ENCODE measurements at places on chromosomes 4 and X. TPM values are rescaled to one million over a fixed set of nuclear protein-coding genes. Genes with fewer than 3 reads are reported as not detected.

GRCh38 chr4:158809611-158810486 lies 41.0 kb downstream of the FNIP2 start:
- peak; percentile 99 for DNase-seq

DNA sequence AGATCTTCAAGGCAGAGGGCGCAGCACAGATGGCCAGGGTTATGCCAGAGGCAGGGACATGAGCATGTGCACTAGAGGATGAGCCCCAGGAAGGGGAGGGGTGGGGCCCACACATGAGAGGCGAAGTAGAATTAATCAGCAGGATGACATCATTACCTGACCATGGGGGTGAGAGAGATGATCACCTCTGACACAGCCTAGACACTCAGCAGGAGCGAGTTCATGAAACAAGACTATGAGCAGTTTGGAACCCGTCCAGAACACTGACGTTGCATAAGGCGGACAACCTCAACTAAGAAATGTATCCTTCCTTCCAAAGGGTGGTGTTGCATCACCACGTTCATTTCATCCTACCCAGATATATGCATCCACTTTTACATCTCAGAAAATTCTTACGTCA lies 446.7 kb upstream of the TENM3 start:
- DNase-seq = peak; percentile 16

- DNase-seq = peak; percentile 18
Observed at GRCh38 chr4:143241892-143242291, 57.2 kb downstream of the USP38 start.

- DNase-seq = no peak
Observed at GRCh38 chr4:158934996-158935669, 166.3 kb downstream of the FNIP2 start.

- DNase-seq = no peak
Observed at GRCh38 chr4:123096038-123096437, 173.6 kb upstream of the NUDT6 start.

GRCh38 chr4:52099860-52100461 lies 48.9 kb downstream of the SPATA18 start:
- DNase-seq = peak; percentile 67

DNA sequence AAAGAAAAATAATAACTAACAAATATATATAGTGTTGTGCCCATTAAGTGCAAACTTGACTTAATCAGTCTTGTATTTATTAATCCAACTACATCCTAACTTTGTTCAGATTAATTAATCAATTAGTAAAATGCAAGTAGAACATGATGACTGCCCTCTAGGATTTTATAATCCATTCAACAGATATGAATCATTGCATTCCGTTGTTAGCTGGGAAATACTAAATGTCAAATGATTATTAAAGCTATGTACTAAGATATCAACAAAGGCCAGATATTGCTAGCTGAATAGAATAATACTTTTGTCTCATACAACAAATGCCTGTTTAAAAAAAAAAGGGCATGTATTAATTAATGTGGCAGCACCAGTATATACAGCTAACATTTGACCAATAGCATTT lies 1366.3 kb downstream of the STIM2 start:
- DNase-seq = no peak

DNA sequence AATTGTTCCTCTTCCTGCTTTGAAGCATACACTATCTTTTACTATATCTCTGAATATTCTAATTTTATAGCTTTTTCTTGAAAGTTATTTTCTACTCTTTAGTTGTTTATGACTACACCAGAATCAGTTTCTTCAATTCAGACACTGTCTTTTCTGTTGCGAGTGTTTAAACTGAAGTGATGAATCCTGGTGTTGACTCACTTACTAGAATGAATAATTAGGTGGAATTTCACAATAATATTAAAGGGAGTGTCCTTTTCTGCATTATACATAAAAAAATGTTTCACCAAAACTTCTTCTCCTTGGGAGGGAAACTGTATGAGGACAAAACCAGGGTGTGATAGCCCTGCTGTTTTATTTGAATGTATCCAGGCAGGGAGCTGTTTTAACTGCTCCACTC lies 1383.1 kb downstream of the C4orf33 start:
- no peak for DNase-seq

GRCh38 chr4:122624205-122624604 lies 3.3 kb upstream of the IL21 start:
- DNase-seq = no peak

DNA sequence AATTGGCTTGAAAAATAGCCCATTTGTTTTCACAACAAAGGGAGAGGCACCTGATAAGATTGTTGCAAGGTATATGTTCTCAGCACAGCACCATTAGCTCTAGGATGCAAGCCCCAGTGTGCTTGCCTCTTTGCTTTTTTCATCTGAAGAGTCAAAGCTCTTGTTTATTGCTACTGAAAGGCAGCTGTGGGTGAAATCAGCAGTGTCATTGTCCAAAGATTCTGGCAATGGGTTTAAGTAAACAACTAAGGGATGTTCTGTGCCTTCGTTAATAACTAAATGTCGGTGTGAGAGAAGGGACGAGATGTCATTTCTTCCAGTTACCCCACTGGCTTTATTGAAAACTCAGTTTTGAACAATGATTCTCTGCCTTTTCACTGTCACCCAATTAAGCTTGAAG lies 567.7 kb downstream of the KCNIP4 start:
- DNase-seq = no peak

GRCh38 chr4:55068522-55068921 lies 56.9 kb downstream of the KDR start:
- DNase-seq = no peak

DNA sequence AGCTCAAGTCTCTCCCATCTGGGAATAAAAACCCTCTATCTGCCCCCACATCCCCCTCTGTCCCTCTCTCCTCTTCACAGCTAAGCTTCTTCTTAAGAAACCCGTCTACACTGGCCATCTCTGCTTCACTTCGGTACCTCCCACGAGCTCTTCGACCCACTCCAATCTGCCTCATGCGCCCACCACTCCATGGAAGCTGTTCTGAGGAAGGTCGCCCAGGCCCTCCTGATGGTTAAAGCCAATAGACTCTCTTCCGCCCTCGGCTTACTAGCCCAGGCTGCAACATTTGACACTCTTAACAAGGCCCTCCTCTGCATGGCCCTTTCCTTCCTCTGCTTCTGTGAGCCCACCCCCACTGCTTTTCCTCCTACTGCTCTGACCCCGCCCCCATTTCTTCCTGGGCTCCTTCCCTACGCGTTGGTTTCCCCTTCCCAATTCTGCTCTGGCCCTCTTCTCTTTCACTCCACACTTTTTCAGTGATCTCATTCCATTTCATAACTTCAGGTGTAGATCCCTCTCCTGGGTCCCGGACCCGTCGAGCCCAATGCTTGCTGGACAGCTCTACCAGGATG lies 11.8 kb downstream of the IQSEC2 start:
- DNase-seq = no peak

- no peak for DNase-seq
Observed at GRCh38 chr4:97646997-97647396, 496.3 kb downstream of the STPG2 start.

- no peak for DNase-seq
Observed at GRCh38 chr4:1208970-1209704, 36.8 kb upstream of the SPON2 start.

DNA sequence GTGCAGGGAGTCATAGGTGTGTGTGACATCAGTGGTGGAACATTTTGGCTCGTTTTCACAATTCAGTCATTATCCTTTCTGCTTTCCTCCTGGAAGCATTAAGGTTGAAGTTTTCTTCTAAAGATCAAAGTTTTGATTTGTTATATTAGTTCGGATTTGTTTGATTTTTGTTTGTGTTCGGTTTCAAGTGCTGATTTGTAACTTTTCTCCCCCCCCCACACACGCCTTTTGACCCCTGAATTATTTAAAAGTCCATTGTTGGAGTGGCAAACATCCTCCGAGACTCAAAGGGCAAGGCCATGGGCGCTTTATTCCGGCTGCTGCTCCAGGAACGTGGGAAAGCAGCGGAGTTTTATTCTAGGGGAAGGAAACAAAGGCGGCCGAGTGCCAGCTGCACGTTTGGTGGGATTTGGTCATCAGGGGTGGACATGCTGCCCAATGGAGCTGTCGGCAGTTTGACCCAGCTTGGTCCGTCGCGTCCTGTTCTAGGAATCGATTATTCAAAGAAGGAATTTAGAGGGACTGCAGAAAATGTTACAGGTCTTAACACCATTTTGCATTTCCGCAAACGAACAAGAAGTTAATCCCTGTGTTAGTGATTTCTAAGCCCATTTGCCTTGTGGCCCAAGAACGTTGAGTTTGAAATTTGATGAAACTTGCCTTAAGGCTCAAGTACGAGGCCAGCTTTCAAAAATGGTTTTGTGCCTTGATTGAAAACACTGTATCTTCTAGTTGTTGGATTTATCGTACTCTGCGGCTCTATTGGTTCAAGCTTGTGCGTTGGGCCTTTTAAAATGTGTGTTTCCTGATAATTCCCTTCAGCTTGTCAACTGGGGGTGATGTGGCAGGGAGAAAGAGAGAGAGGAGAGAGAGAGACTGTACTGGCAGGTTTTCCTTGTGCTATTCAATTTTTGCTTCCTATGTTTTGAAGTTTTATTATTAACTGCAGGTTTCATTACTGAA lies 565 bp upstream of the ZNF41 start:
- peak; percentile 25 for DNase-seq

- DNase-seq = no peak
Observed at GRCh38 chr4:37591349-37591748, 94.8 kb downstream of the RELL1 start.

DNA sequence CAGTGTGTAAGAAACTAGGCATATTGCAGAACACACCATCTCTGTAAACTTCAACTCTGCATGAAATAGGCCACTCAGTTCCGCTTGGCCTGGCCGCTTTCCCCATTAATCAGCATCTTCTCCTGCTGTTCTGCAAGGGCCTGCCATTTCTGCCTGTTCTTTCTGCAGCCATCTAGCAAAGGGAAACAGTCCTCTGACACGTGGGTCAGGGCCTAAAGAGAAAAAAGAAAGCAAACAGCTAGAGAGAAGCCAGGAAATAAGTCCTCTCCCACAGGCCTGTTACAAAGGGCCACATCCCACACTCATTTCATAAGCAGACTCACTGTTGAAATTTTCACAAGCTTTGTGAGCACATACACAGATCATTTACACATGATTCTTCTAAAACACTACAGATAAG lies 130.1 kb downstream of the PDE5A start:
- no peak for DNase-seq

- no peak for DNase-seq
Observed at GRCh38 chrX:25527156-25527555, 511.4 kb upstream of the ARX start.

GRCh38 chrX:109775386-109775785 lies 42.3 kb upstream of the ACSL4 start:
- DNase-seq = no peak

- DNase-seq = no peak
Observed at GRCh38 chr4:37634180-37634579, 52.0 kb downstream of the RELL1 start.

DNA sequence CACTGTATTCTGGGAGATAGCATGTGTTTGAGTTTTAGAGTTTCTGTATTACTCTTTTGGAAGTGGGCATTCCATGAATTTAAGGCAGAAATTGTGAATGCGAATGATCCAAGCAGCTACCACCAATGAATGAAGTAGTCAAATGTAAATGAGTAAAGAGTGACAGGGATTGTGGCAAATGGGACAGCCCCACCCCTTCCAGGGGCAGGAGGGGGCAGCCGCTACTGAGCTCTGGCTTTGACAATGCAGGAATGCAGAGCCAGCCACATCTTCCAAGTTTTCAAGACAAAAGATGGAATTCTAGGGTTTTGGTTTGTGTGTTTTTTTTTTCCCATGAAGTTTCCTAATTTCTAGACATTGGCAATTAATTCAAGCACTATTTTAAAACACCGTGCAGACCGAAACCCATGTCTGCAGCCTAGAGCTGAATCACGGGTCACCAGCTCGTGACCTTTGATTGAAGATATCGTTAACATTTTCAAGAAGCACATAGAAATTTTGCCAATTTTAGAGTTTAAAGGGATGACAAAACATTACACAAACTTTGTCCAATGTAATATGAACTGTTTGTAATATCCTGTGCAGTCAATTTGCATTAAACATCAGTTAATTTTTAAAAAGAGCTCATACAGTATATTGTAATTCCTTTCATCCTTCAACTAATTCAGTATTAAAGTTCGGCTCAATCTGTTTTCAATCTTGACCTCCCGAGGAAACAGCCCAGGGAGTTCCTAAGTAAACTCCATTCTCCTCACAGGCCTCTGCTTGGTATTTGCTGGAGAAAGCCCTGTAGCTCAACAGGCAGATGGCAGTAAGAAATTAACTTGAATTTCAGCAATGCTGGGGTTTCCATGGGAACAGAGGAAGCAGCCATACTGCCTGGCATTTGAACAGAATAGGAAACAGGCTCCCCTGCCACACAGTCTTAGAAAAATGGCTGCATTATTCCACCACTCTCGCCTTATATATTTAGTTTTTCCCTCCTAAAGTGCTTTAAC lies 83.4 kb downstream of the UCHL1 start:
- DNase-seq = peak; percentile 44

DNA sequence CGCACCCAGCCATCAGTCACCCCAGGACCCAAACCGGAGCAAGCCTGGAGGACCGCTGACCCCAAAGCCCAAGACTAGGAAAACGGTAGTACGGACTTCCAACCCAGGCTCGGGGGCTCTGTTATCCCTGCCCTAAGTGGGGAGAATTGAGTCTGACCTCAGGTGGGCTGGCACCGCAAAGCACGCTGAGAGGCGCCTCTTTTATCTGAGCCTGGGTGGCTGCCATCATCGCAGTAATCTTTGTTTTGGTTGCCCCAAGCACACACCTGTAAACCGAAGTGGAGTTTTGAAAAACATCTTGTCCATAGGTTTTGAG lies 894 bp upstream of the SH3RF1 start:
- no peak for DNase-seq

DNA sequence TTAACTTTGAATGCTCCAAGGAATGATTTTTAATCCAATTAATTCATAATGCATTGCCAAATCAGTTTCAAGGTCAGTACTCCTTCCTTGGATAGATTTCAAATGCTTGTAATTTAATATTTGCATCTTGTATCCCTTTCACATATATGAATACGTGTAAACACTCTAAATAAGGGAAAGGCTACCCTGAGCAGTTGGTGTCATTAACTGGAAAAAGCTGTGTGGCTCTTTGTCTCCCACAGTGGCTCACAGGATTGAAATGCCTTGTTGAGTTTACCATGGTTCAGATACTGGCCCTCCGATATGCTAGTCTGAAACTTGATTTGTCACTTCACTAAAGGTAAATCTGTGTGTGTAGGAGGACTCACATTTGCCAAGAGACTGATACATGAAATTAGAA lies 16.7 kb upstream of the ACOT9 start:
- DNase-seq = no peak

SORCS2 gene
- total RNA-seq = 16.4 TPM

CXCL6 gene
- total RNA-seq = not detected

PAGE5 gene
- total RNA-seq = not detected

MYOZ2 gene
- total RNA-seq = not detected

RASSF6 gene
- 0.52 TPM for total RNA-seq

ZNF141 gene
- total RNA-seq = 1.2 TPM

NLRP2B gene
- total RNA-seq = not detected

CENPE gene
- 4.3 TPM for total RNA-seq

HTN3 gene
- not detected for total RNA-seq

MAGEA12 gene
- not detected for total RNA-seq

TLR10 gene
- total RNA-seq = not detected

SUPT20HL1 gene
- not detected for total RNA-seq

ARAP2 gene
- 2.1 TPM for total RNA-seq

SGCB gene
- total RNA-seq = 8.6 TPM

FDCSP gene
- total RNA-seq = not detected

CFP gene
- not detected for total RNA-seq

Data from Caki2 (cell line).